Hematopoietic multipotent progenitor cell treated with erythropoietin and hydrocortisone succinate and interleukin-3 and kit ligand, for 15 days (in vitro differentiated cells): ENCODE measurements at places on chromosomes 1 and 21.

DNA sequence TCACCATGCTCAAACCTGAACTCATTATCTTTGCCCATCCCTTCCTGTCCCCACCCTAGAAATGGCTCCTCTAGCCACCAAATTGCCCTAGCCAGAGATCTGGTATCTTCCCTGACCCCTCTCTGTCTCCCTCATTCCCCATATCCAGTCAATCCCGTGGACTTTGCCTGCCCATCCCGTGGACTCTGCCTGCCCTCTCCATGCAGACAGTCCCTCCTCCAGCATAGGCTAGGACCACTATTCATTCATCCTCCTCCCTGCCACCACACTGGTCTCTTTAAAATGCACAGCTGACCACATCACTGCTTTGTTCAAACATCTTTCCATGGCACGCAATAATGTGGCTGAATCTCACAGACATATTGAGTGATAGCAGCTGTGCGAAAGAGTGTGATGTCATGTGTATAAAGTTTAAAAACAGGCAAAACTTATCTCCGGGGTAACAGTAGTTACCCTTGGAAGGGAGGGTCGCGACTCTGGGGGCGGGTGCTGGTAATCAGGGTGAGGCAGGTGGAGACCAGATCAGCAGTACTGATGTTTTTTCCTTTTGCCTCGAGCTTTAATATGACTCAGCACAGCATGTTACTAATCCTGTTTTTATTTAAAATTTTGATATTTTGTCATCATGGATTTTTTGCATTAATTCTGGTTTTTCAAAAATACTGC is 4.8 kb upstream of the SLC2A1 start:
- peak; percentile 98 for DNase-seq

- DNase-seq = no peak
Measured at GRCh38 chr1:114097109-114097508, 56.6 kb downstream of the SYT6 start.

DNA sequence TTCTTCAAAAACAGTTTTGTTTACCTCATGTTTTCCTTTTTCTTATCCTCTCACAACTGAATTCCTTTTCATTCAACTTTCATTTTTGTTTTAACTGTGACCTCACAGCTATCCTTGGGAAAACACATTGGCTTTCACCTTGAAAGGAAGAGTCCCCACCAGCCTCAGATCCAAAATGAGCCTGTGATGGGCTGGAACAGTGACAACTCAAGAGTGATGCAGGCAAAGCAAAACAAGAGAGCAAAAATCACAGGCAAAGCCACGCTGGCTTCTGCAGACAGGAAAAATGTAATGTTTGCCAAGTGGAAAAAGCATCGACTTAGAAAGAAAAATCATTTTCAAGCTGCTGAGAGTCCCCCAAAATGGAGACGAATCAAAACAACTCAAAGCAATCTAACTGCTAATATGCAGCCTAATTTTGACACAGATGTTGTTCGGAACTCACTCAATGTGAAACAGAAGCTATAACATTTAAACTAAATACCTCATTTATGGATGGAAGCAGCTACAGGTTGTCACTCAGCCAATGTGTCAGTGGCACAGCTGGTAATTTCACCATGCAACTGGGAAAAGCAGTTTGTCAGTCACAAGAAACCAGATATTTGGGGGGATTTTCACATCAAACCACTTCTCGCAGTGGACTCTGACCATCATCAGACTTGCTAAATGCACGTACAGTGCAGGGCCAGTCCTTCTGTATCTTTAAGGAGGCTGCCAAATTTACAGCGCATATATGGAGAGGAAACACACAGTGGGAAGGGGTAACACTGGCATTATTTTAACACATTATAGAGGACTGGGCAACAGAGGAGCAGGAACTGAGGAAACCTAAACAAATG is 50.7 kb downstream of the ALG14 start:
- no peak for DNase-seq

DNA sequence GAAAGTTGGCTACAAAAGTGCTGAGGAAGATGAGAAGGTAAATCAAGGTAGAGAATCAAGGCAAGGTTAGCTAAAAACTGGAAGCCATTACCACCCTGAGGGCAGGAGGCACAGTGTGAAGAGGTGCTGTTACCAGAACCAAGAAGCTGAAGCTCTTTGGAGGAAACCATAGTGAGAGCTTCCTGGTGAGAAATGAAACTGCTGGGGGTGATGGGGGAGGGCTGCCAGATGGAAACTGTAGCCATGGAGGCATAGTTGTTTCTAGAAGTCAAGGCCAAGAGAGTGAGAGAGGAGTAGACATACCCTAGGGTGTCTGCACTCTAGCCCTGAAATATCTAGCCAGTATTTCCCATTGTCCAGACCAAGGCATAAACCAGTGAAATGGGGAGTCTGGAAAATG is 28.7 kb downstream of the IFI44 start:
- no peak for DNase-seq

DNA sequence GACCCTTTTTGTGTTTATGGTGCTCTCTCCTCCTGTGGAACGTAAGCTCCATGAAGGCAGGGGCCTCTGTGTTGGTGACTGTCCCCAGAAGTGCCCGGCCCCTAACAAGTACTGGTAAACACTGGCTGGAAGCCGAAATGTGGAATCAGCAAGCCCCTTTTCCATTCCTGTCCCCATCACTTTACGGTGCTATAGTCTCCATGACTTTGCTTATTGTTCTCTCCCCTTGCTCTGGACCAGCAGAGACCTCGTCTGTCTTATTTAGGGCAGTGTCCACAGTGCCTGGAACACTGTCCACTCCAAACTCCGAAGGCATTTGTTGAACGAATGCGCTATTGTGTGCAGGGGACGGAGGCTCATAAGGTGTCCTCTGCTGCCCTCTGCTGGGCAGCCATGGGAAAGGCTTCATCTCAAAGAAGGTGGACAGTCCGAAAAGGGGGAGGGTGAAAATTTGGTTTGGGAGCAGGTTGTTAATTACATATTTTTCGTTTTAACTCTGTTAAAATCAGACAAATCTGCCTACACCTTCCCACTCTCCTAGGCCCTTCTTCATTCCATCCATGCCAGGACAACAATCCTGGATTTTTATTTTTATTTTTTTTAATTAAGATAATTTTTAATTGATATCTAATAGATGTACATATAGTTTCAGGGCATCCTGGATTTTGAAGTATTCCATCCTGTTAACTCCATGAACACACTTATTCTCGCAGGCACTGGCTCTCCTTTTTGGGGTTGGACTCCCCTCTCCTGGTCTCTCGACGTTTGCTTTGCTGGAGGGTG is 115.6 kb downstream of the PGBD5 start:
- DNase-seq = peak; percentile 79

DNA sequence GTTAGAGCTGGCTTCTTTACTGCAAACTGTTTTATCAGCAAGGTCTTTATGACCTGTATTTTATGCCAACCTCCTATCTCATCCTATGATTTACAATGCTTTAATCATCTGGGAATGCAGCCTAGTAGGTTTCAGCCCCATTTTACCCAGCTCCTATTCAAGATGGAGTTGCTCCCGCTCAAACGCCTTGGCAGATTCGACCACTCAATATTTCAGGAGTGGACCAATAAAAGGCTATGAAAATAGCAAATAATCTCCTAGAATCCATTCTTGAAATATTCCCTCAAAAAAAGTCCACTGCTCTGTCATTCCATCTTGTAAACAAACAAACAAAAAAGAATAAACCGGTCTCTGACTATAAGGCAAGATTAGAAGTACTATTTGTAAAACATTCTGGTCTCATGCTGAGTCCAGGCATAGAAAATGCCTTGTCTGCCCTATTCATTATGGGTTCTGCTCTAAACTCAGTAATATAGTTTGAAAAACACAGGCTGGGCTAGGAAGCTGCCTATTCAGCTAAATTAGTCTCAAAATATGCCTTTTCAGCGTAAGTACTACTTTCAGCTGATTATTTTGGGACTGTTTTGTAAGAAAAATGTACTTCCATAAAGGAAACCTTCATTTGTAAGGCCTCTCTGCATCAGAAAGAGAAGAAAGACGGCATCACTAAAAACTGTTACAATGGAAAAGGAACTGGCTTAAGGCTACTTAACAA is 53.0 kb downstream of the TBX19 start:
- DNase-seq = no peak

GRCh38 chr1:95733671-95734070 is 499.7 kb downstream of the RWDD3 start:
- no peak for DNase-seq

DNA sequence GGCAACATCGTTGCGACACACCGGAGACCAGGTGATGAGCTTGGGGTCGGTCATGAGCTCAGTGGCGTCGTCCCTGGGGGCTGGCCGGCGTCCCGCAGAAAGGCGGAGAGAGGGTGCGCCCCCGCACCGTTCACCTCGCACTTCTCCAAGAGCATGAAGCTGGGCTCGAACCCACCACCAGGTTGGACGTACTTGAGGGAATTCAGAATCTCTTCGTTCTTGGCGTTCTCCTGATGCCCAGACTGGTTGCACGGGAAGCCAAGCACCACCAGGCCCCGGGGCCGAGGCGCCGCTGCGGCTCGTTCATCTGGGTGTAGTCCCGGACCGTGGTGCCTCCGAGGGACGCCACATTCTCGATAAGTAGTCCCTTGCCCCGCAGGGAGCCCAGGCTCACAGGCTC is 176.6 kb upstream of the ADAMTS5 start:
- no peak for DNase-seq

DNA sequence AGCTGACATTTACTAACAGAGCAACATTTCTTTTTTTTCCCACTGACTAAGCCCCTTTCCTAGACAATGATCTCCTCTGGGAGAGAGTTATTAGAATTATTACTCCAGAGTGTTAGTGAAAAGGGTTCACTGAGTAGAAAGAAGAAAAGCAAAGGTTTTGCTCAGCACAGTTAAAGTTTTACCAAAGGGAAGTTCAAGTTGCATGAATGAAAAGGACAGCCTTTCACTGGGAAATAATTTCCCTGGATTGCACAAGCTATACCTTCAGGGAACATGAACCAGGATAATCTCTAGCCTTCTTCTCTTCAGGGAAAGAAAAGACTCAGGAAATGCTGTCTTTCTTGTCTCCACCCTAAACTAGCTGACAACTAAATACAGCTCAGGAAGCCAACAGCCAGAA is 71.4 kb upstream of the ESRRG start:
- DNase-seq = no peak

DNA sequence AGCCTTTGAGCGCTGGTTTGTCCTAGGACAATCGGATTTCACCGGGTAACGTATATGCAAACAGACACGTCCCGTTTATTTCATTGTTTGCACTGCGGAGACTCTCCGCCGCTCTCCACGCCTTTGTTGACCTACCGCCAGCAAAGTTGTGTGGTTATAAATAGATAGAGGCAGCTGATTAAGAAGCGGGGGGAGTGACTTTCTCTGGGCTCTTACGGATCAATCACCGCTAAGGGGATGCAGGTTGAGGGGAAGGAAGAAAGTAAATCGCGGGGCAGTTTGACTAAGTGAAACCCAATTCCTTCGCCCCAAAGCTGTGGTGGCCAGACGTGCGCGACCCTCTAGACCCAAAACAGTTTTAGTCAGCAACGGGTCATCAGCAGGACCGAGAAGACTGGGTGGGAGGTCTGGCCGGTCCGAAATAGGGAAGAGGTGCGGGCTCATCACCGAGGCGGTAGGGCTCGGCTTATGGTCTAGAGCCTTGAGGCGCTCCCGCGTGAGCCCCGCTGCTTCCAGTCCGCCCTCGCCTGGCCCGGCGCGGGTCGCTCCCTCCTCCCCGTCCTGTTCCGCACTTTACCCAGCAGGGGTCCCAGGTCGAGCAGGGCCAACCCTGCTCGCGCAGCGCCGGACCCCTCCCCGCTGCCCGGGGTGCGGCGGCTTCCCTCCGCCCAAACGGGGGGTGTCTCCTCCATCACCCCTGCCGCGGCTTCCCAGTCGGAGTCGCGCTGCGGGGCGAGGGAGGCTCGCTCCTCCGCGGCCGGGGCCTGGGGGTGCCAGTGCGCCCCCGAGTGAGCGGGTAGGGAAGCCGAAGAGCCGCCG is 120.8 kb upstream of the RRP15 start:
- DNase-seq = no peak
